ENCODE measurements at places on chromosomes 4 and X. TPM values are rescaled to one million over a fixed set of nuclear protein-coding genes. Genes with fewer than 3 reads are reported as not detected.

AMELX gene
- not detected for total RNA-seq

- H3K27me3 ChIP-seq: no peaks in the 10 kb centered on the region
- H3K36me3 ChIP-seq: peaks cover 4% of the 10 kb centered on the region
- H3K4me3 ChIP-seq: no peak overlapping the region
- no peak for DNase-seq
- H3K4me1 ChIP-seq: no peaks in the 10 kb centered on the region
Measured at GRCh38 chr4:53168228-53168627, 197.6 kb downstream of the SCFD2 start.

TLR2 gene
- total RNA-seq: 1.3 TPM

DNA sequence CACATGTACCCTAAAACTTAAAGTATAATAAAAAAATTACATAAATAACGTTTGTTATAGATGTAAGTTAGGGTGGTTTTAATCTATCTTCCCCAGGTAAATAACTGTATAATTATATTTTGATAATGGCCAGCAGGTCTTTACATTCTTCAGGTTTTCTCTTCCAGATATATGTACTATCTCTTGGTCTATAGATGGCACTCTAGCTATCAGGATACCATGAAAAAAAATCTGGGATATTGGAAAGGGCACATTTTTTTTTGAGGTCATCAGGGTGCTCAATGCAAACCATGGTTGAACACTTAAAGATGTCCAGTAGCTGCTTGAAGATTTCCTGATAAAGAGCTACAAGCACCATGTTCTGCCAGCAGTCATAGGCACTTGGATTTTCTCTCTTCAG is 15.6 kb upstream of the ADH4 start:
- H3K4me3 ChIP-seq: no peak overlapping the region
- DNase-seq: no peak
- no peaks in the 10 kb centered on the region for H3K4me1 ChIP-seq
- no peaks in the 10 kb centered on the region for H3K27me3 ChIP-seq

NEK1 gene
- 14.8 TPM for total RNA-seq

DNA sequence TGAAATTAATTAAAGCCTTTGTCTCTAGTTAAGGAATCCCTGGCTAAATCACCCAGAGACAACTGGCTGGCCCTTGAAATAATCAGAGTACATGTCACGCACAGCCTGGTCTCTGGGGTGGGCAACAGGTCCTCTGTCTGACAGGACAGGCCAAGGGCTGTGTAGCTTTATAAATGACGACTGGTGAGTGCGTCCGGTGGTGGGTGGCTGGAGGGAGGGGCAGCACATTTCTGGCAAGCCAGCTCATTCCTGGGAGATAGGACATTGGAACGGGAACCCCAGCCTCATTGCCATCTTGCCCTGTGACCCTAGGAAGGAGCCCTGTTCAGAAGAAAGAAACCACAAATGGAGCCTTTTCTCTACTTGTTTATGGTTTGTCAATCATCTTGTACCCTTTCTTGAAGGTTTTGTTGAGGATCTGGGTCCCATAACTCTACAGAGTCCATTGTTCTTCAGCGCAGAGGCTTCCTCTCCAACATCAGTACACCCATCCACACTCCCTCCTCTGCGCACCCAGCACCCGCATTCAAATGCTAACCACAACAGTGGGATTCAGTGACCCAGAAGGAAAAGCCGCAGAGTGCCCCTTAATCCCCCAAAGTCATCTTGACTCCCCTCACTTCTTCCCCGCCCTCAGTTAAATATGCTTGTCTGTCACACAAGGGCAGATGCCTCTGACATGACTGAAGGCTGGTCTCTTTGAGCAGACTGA is 368.1 kb downstream of the UNC5C start:
- H3K4me3 ChIP-seq: no peak overlapping the region
- H3K27ac ChIP-seq: no peak overlapping the region
- H3K27me3 ChIP-seq: no peaks in the 10 kb centered on the region

- H3K4me1 ChIP-seq: peaks cover 3% of the 10 kb centered on the region
- no peak overlapping the region for H3K4me3 ChIP-seq
- H3K27me3 ChIP-seq: no peaks in the 10 kb centered on the region
Measured at GRCh38 chr4:21769404-21770147, 179.0 kb downstream of the KCNIP4 start.

- no peak overlapping the region for H3K4me3 ChIP-seq
- no peaks in the 10 kb centered on the region for H3K36me3 ChIP-seq
- no peak overlapping the region for H3K27ac ChIP-seq
- no peak for DNase-seq
- H3K4me1 ChIP-seq: no peaks in the 10 kb centered on the region
- H3K27me3 ChIP-seq: no peaks in the 10 kb centered on the region
Measured at GRCh38 chr4:149370785-149371420, 444.7 kb downstream of the IQCM start.

EREG gene
- not detected for total RNA-seq

- DNase-seq: no peak
- no peak overlapping the region for H3K4me3 ChIP-seq
- no peaks in the 10 kb centered on the region for H3K27me3 ChIP-seq
- H3K36me3 ChIP-seq: no peaks in the 10 kb centered on the region
- H3K27ac ChIP-seq: no peak overlapping the region
Measured at GRCh38 chr4:176538217-176538925, 218.6 kb downstream of the SPCS3 start.

- no peak overlapping the region for H3K27ac ChIP-seq
- H3K27me3 ChIP-seq: no peaks in the 10 kb centered on the region
- no peak overlapping the region for H3K4me3 ChIP-seq
- H3K36me3 ChIP-seq: no peaks in the 10 kb centered on the region
Measured at GRCh38 chrX:20067709-20068561, 48.8 kb downstream of the MAP7D2 start.

TEX13B gene
- total RNA-seq: not detected

- H3K27me3 ChIP-seq: no peaks in the 10 kb centered on the region
- H3K27ac ChIP-seq: no peak overlapping the region
- no peaks in the 10 kb centered on the region for H3K36me3 ChIP-seq
- no peaks in the 10 kb centered on the region for H3K4me1 ChIP-seq
Measured at GRCh38 chr4:22573198-22573597, 57.3 kb upstream of the ADGRA3 start.

PABPC1L2B gene
- total RNA-seq: not detected

GRCh38 chr4:176309046-176309445 is 10.7 kb upstream of the SPCS3 start:
- H3K27me3 ChIP-seq: peaks cover 18% of the 10 kb centered on the region
- H3K4me1 ChIP-seq: no peaks in the 10 kb centered on the region
- no peak for DNase-seq
- H3K4me3 ChIP-seq: no peak overlapping the region

DNA sequence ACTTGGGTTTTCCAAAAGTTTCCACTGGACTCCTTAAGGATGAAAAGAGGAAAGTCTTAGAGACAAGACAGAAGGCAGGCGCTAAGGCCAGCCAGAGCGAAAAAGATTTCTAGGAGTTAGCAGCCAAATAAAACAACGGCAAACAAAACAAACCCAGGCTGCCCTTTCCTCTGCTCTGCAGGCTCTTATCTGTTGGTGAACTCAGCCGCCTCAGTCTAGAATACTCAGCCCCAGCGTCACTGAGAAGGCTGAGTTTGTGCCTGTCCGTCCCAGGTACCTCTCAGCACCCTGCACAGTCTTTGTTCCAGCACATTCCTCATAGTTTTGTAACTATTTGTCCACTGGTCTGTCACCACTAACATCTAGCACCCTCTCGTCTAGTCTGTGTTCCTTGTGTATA is 75.6 kb upstream of the FAM9C start:
- no peak overlapping the region for H3K4me3 ChIP-seq
- peaks cover 31% of the 10 kb centered on the region for H3K4me1 ChIP-seq
- peaks cover 21% of the 10 kb centered on the region for H3K36me3 ChIP-seq
- no peaks in the 10 kb centered on the region for H3K27me3 ChIP-seq
- no peak for DNase-seq

PAGE2B gene
- 1.0 TPM for total RNA-seq

DNA sequence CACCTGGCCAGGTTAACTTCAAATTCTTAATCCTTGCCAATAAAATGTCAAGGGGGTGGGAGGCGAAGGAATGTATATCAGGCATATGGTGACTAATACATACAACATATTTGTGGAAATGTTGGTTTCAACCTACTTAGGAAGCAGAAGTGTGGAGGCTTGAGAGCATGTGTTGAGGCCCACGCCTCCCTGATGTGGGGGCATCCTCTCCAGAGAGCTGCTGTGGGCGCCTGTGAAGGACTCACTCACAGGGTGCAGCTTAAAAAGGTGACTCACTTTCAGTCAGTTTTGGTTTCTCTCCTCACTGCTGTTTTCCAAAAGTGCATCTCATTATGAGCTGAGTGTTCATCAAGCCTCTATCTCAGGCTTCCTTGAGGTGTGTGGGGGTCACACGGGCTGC is 27.5 kb downstream of the LNX1 start:
- no peaks in the 10 kb centered on the region for H3K4me1 ChIP-seq
- H3K36me3 ChIP-seq: no peaks in the 10 kb centered on the region
- H3K4me3 ChIP-seq: no peak overlapping the region

DNA sequence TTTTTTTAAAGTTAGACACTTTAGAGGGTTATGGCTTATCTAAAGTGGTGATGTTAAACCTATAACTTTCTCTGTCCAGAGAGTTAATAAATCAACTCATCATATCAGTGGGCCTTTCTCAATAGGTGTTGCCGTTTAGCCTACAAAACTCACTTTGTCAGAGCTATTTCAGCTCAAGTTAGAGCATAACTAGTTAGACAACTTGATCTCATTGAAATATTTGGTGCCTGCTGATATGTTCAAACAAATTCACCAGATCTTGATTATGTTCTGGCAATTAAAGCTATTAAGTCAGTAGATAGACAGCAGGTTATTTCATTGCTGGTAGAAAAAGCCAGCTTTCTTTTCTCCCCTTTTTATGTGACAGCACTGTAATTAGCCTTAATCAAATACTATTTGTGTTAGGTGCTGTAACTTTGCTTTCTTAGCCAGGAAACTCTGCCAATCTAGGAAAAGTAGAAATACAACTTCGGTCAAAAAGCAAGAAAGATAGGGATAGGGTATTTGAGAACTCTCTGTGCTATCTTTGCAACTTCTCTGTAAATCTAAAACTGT is 191.8 kb downstream of the MAML3 start:
- no peaks in the 10 kb centered on the region for H3K4me1 ChIP-seq
- H3K27me3 ChIP-seq: peaks cover 45% of the 10 kb centered on the region
- no peaks in the 10 kb centered on the region for H3K36me3 ChIP-seq
- H3K27ac ChIP-seq: no peak overlapping the region
- DNase-seq: no peak

DNA sequence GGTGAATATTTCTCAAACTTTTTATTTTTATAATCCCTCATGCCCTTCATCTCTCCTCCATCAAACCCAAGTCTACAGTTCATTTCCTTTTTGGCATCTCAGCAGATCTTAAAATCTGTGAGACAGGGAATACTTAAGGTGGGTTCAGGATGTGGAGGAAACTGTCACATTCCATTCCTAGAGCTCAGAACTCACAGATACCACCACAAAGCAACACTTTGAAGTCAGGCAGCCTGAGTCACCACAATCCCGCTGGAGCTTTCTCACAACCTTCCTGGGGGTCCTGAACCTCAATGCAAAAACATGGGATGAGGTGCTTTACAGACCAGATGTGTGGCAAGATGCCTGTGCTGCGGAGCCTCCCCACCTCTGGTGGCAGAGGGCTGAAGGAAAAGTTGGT is 63.2 kb downstream of the HHIP start:
- H3K4me3 ChIP-seq: no peak overlapping the region
- no peaks in the 10 kb centered on the region for H3K4me1 ChIP-seq
- H3K36me3 ChIP-seq: no peaks in the 10 kb centered on the region
- H3K27me3 ChIP-seq: no peaks in the 10 kb centered on the region
- no peak for DNase-seq
- no peak overlapping the region for H3K27ac ChIP-seq

USP17L10 gene
- not detected for total RNA-seq

DNA sequence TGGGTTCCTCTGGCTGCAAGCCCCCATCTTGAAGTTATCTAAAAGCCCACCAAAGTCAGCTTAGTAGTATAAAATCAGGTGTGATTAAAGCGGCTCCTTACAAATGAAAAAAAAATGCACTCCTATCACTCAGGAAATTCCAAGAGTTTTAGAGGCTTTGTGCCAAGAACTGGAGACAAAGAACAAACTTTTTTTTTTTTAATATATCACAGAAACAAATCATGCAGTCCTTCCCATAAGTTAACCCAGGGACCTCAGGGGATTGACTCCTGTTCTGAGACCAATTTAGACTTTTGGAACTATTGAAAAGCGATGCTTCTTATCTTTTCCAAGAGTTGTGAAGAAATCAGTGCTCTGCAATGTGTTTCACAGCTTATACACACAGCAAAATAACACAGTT is 53.6 kb downstream of the HHIP start:
- no peaks in the 10 kb centered on the region for H3K36me3 ChIP-seq
- no peak for DNase-seq
- H3K4me1 ChIP-seq: no peaks in the 10 kb centered on the region
- H3K27me3 ChIP-seq: no peaks in the 10 kb centered on the region
- H3K4me3 ChIP-seq: no peak overlapping the region

GRCh38 chrX:71222929-71223328 is at the start of gene GJB1:
TSS of gene GJB1 (plus strand) at chrX:71223224. CDS start at chrX:71223708, 484 bp downstream.
- no peaks in the 10 kb centered on the region for H3K27me3 ChIP-seq
- no peak within 1 kb of the TSS for H3K4me3 ChIP-seq
- no peaks in the 10 kb centered on the region for H3K4me1 ChIP-seq
- DNase-seq: no peak
